Stimulated activated CD4-positive, alpha-beta T cell treated with anti-CD3 and anti-CD28 coated beads, Interleukin-2, amount 100 ng/mL, for 24 hours (primary cell): ENCODE measurements at places on chromosomes 1 and 21.

DNA sequence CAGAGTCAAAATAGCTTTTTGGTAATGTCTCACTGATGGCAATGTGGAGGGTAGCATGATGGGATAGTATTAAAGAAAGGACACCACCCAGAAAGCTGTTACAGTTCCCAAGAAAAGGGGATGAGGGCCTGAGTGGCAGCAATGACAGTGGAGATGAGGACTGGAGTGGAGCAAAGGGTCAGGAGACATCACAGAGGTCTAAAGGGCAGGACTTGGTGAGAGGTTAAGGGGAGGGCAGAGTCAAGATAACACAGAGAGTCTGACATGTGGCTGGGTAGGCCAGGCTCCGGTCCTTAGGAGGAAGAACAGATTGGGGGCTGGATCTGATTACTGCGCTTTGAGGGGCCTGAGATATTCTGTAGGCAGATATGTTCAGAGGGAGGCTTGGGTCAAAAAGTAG, 19.3 kb downstream of the ELF3 start:
- no peak for DNase-seq

DNA sequence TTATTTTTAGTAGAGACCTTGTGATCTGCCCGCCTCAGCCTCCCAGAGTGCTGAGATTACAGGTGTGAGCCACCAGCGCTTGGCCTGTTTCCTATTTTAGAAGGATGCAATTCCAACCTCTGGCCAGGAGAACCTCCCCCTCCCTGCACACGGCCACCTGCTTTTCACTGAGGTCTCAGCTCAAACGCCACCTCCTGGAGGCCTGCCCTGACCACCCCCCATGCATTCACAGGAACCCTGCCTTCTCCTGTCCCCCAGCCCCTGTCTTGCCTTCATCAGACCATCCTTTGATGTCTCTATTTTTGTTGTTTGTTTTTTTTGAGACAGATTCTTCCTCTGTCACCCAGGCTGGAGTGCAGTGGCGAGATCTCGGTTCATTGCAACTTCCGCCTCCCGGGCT, 2.3 kb downstream of the SRM start:
- no peak for DNase-seq

- DNase-seq, result no peak
Measured at GRCh38 chr1:167561753-167562152, 8.2 kb upstream of the CREG1 start.

DNA sequence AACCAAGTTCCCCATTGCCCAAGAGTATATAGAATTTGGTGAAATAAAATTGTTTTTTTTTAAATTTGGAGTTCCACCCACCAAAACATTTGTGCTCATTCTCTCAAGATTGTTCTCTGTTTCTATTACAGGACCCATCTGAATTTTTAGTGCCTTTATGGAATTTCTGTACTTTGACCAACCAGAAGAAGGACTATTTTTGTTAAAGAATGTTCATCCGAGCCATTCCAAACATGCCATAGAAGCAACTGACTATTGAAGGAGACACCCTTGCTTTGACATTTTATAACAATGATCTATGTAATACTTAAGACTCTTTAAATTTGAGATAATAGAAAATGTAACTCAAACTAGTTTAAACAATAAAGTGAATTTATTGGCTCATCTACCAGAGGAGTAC, 655.7 kb upstream of the ADAMTS5 start:
- DNase-seq, result no peak

DNA sequence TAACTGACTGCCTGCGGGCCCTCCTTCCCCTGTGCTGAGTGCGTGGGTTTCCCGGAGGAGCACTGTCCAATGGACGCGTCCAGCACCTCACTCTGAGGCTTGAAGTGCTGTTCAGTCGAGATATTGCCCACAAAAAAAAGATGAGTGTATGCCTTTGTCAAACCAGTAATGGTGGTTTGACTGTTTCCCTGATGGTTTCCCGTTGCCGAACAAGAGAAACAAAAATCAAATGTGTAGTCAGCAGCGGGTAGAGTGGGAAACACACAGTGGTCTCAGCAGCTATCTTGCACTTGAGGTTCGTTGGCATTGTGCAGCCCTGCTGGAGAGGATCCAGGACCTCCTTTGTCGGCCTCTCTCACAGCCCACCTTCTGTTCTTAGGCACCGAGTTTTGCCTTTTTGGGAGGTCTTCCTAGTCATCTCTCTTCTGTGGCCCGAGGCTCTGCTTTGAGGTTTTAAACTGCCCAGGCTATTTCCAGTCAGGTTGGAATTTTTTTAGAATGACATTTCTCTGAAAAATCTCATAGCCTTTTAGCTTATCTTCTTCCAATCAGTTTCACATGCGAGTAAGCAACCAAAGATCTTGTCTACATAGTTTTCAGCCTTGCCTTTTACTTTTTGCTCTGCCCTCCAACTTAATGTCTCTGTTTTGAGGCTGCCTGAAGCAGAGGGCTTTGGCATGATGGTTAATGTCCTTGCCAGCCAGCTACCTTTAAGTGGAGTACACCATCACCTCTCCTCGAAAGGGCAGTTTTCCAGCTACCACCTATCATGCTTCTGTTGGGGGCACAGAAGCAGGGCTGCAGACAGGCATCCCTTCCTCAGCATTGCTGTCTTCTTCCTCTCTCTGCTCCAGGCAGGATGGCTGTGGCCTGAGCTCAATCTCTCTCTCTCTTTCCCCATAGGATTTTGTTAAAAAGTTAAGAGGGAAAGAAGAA, 132.3 kb downstream of the URB2 start:
- no peak for DNase-seq

GRCh38 chr21:45432575-45433255, 27.8 kb downstream of the COL18A1 start:
- DNase-seq, result no peak

DNA sequence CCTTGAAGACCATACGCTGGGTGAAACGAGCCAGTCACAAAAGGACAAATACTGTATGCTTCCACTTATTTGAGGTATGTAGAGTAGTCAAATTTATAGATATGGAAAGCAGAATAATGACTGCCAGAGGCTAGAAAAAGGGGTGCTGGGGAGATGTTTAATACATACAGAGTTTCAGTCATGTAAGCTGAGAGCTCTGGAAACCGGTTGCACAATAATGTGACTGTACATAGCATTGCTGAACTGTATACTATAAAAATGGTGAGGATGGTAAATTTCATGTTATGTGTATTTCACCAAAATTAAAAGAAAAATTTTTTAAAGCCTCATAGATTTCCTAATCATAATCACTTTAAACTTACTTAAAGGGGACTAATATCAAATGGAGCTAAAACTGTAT, 110.8 kb downstream of the ZZZ3 start:
- DNase-seq, result no peak

- no peak for DNase-seq
Measured at GRCh38 chr1:213332491-213332890, 281.4 kb downstream of the RPS6KC1 start.

DNA sequence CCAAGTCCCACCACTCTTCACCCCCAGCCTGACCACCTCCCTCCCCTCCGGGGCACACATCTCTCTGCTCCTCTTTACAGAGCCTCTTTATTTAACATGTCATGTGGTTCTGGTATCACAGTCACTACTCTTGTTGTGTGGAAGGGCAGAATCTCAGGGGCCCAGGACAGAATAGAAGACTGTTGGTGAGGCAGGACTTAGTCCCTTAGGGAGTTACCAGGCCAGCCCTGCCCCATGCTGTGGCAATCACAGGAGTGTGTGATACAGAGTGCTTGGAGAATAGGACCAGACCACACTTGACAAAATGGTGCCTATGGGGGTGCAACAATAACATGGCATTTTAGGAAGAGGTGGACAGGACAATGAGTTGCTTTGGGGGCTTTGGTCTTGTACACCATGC, 43.0 kb upstream of the CRNN start:
- DNase-seq, result no peak

GRCh38 chr1:201270616-201271390, 12.5 kb upstream of the PKP1 start:
- DNase-seq, result no peak

- no peak for DNase-seq
Measured at GRCh38 chr1:58981392-58981791, 197.5 kb upstream of the JUN start.

GRCh38 chr1:47179017-47179987, 10.5 kb downstream of the PDZK1IP1 start:
- DNase-seq, result peak; percentile 88

DNA sequence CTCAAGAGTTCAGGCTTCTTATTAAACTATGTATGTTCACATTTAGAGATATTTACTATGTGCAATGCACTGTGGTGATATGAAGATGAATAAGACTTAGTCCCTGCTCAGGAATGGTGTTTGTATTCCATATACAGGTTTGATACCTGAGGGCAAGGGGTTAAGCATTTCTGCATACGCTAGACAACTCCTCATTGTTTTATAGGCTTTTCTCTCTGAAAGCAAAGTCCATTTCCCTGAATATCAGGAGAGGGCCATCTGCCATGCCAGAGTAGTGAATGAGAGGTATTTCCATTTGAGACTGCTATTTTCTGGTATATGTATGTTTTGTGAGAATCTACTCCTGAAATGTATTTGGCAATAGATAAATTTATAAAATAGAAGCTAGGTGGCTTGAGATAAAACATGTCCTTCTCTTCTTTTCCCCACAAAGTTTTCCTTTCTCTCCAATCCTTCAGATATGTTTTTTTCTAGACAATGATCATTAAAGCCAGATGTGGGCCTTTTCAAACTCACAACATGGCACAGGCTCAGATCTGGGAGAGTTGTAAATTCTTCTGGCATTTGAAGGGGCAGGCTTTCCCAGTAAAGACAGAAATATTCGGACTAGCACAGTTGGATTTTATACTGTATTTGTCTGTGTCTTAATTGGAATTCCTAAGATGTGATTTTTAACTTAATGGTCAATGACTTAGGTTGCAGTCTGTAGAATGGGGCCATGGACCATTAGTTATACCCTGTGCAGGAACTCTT, 73.3 kb upstream of the WDR26 start:
- DNase-seq, result no peak

- DNase-seq, result no peak
Measured at GRCh38 chr21:45364468-45365185, 40.3 kb upstream of the COL18A1 start.

- DNase-seq, result no peak
Measured at GRCh38 chr1:247701338-247701737, 15.1 kb downstream of the OR6F1 start.

DNA sequence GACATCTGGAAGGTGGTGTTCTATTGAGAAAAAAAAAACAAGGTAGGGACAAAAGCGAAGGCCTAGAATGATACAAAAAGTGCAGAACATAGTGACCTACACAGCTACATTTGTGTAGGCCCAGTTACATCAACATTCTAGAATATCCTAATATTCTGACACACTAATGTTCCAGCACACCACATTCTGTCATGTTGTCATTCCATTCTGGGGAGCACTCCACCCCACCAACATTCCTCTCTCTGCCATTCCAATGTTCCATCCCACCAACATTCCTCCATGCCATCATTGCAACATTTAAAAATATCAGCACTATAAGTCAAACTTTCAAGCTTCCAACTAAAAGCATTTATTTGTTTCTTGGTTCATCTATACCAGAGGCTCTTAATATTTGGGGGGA, 28.5 kb downstream of the COA7 start:
- DNase-seq, result no peak

DNA sequence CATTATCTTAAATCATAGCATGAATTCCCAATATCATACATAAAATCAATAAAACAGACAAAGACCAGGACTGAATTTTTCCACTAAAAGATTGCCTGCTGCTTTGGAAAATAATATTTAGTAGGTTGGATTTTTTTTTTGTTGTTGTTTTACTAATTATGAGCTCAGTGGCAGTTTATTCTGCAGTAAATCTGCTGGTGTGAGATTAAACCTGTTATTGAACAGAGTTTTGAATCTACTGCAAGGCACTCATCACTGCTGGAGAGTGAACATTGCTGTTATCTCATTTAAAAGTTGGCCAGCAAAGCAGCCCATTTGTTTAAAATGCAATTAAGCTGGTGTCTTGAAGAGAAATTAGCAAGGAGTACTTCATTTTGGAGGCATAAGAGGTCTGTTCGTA, 986.1 kb downstream of the ADGRL2 start:
- DNase-seq, result no peak
